ENCODE measurements at places on chromosomes 16 and 17. TPM values are rescaled to one million over a fixed set of nuclear protein-coding genes. Genes with fewer than 3 reads are reported as not detected.

GRCh38 chr17:46958041-46958591 is 20.9 kb downstream of the RPRML start:
- H3K4me1 ChIP-seq: peaks cover 6% of the 10 kb centered on the region
- H3K27ac ChIP-seq: no peak overlapping the region
- H3K27me3 ChIP-seq: peaks cover 5% of the 10 kb centered on the region
- DNase-seq: no peak
- H3K4me3 ChIP-seq: no peak overlapping the region
- peaks cover 2% of the 10 kb centered on the region for H3K36me3 ChIP-seq

DNA sequence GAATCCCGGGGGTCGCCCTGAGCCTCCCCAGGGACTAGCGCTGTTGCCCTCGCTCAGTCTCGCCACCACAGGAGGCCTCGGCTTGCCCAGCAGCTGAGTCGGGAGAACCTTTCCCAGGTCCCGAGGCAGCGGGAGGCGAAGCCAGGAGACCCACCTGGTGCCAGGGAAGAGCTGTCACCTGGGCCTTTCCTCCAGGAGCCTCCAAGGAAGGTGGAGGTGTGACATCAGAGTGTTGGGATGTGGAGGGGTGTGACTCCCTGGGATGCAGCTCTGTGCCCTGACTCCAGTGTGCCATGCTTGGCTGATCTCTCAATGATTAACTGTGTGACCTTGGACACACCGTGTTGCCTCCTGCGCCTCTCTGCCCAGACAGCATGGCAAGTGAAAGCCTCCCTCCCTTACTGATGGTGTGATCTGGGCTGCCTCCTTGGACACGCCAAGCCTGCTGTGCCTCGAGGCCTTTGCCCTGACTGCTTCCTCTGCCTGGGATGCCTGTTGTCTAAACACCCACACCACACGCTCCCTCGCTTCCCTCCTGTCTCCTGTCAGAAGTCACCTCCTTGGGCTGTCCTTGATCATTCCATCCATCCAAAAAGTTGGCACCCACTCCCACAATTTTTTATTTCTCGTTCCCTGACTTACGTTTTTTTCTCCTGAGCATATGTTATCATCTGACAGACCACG is 88.0 kb downstream of the CMIP start:
- H3K36me3 ChIP-seq: peaks cover 29% of the 10 kb centered on the region
- H3K4me1 ChIP-seq: peaks cover 28% of the 10 kb centered on the region
- peak overlapping the region; percentile 49 for H3K27ac ChIP-seq
- no peak for DNase-seq
- no peak overlapping the region for H3K4me3 ChIP-seq

DNA sequence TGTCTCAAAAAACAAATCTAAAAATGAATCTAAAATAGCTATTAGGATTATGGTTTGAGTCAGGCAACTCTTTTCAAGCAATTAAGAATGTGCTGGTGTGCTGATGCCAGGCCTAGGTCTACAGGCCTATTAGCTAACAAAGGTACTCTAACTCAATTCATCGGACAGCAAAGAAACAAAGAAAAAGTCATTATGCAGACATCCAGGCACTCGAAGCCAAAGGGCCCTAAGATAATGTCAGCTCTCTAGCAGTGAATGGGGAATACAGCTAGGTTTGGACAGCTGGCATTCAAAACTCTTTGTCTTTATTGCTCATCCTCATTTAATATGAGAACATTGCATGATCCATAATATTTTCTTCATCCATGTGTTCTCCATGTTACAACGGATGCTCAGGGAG is 108.5 kb downstream of the TMEM114 start:
- no peak overlapping the region for H3K4me3 ChIP-seq
- no peak for DNase-seq

DNA sequence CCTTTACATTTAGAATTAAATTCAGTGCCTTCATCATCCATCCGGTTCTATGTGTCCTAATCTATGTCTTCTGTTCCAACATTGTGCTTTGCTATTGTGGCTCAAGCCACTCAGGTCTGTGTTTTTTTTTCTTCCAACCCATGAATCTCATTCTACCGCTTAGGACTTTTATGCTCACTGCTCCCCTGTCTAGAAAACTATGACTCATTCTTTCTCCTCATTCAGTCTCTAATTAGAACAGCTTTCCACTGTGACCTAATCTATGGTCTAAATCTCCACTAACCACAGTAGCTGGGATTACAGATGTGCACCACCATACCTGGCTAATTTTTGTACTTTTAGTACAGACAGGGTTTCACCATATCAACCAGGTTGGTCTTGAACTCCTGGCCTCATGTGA is 418.7 kb downstream of the KCNJ2 start:
- H3K4me1 ChIP-seq: no peaks in the 10 kb centered on the region
- H3K27me3 ChIP-seq: no peaks in the 10 kb centered on the region
- H3K36me3 ChIP-seq: no peaks in the 10 kb centered on the region
- DNase-seq: no peak
- H3K4me3 ChIP-seq: no peak overlapping the region

- no peak for DNase-seq
- no peak overlapping the region for H3K27ac ChIP-seq
- no peaks in the 10 kb centered on the region for H3K4me1 ChIP-seq
These were observed 38.4 kb downstream of the ADAMTS18 start for GRCh38 chr16:77396461-77396860.

- no peaks in the 10 kb centered on the region for H3K36me3 ChIP-seq
- no peak overlapping the region for H3K27ac ChIP-seq
- no peak overlapping the region for H3K4me3 ChIP-seq
- peaks cover 2% of the 10 kb centered on the region for H3K27me3 ChIP-seq
These were observed 26.1 kb downstream of the CDH1 start for GRCh38 chr16:68762996-68763756.

DNA sequence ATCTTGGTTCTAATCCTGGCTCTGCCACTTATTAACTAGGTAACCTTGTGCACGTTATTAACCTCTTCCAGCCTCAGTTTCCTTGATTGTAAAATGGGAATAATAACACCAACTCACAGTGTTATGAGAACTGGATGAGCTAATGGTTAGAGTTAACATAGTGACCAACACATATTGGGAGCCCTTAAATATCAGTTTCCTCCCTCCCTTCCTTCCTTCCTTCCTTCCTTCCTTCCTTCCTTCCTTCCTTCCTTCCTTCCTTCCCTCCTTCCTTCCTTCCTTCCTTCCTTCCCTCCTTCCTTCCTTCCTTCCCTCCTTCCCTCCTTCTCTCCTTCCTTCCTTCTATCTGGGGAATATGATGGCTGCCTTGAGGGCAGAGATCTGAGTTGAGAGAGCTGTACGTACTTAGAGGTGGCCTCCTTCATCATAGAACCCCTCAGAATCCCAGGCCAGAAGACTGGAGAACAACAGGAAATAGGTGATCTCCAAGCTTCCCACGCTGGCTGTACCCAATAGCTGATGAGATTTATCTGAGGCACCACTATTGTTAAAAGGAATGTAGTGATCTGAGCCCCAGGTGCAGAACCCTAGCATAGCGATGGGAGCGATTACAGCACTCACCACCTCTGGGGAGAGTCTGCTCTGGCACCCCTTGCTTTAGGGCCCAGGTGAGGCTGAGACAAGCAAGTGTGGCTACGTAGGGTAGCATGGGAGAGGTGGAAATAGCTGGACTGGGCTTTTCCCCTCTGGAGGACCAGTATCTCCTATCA is 26.2 kb downstream of the CCR7 start:
- H3K27ac ChIP-seq: peak overlapping the region; percentile 93
- H3K4me3 ChIP-seq: no peak overlapping the region
- no peaks in the 10 kb centered on the region for H3K36me3 ChIP-seq
- no peak for DNase-seq
- H3K4me1 ChIP-seq: peaks cover 99% of the 10 kb centered on the region

- H3K36me3 ChIP-seq: peaks cover 58% of the 10 kb centered on the region
- peaks cover 9% of the 10 kb centered on the region for H3K4me1 ChIP-seq
- H3K27ac ChIP-seq: no peak overlapping the region
- H3K4me3 ChIP-seq: no peak overlapping the region
- H3K27me3 ChIP-seq: no peaks in the 10 kb centered on the region
These were observed 8.8 kb downstream of the ADAT1 start for GRCh38 chr16:75614066-75614897.

DNA sequence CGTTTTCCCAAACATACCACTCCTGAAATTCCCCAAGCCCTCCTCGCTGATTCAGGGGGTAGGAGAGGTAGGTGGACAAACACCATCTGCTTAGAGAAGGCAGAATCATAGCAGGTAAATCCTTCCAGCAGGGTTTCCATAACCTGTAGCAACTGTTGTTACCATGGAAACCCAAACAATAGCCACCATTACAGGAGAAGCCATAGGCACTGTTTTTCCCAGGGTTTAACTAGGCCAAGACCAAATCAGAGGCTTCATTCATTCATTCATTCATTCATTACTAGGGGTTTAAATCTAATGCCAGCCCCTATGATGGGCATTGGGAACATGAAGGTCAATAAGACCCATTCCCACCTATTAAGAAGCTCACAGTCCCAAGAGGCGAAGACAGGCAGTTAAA is 25.5 kb upstream of the CIITA start:
- H3K4me1 ChIP-seq: peaks cover 12% of the 10 kb centered on the region
- DNase-seq: no peak
- no peak overlapping the region for H3K27ac ChIP-seq
- H3K36me3 ChIP-seq: no peaks in the 10 kb centered on the region
- H3K27me3 ChIP-seq: peaks cover 25% of the 10 kb centered on the region

The FN3K gene
- 1.7 TPM for total RNA-seq

- H3K36me3 ChIP-seq: peaks cover 3% of the 10 kb centered on the region
- H3K27me3 ChIP-seq: peaks cover 4% of the 10 kb centered on the region
- no peak for DNase-seq
- H3K4me1 ChIP-seq: peaks cover 4% of the 10 kb centered on the region
These were observed 25.5 kb upstream of the RPH3AL start for GRCh38 chr17:378068-378467.

DNA sequence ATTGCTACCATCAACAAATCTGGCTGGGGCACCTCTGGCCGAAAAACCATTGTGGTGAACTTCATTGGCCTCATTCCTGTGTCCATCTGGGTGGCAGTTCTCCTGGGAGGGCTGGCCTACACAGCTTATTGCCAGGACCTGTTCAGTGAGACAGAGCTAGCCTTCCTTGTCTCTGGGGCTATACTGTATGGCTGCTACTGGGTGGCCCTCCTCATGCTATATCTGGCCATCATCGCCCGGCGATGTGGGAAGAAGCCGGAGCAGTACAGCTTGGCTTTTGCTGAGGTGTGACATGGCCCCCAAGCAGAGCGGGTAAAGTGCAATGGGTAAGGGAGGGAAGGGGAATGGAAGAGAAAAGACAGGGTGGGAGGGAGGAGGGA is 9.5 kb downstream of the HAS3 start:
- H3K4me1 ChIP-seq: peaks cover 8% of the 10 kb centered on the region
- no peak overlapping the region for H3K4me3 ChIP-seq

The NDRG4 gene
- total RNA-seq: not detected

GRCh38 chr16:30063278-30063892 is 2.2 kb upstream of the ALDOA start:
- peaks cover 40% of the 10 kb centered on the region for H3K36me3 ChIP-seq
- DNase-seq: no peak
- peaks cover 27% of the 10 kb centered on the region for H3K4me1 ChIP-seq
- no peaks in the 10 kb centered on the region for H3K27me3 ChIP-seq

DNA sequence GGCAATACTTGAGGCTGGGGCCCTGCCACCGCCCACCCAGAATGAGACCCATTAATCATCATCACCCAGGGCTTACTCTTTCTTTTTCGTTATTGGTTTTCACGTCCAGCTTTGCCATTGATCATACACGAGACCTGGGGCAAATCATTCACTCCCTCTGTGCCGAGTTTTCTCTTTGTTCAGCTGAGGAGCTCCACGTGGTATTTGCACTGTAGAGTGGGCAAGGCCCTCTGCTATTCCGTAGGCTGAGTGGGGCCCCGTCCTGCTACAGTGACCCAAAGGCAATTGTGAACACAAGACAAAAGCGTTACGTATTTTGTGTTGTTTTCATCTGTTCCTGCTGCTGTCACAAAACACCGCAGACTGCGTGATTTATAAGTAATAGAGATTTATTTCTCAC is 23.6 kb upstream of the CBX2 start:
- H3K4me1 ChIP-seq: peaks cover 2% of the 10 kb centered on the region
- H3K4me3 ChIP-seq: no peak overlapping the region
- H3K36me3 ChIP-seq: no peaks in the 10 kb centered on the region
- no peak for DNase-seq

DNA sequence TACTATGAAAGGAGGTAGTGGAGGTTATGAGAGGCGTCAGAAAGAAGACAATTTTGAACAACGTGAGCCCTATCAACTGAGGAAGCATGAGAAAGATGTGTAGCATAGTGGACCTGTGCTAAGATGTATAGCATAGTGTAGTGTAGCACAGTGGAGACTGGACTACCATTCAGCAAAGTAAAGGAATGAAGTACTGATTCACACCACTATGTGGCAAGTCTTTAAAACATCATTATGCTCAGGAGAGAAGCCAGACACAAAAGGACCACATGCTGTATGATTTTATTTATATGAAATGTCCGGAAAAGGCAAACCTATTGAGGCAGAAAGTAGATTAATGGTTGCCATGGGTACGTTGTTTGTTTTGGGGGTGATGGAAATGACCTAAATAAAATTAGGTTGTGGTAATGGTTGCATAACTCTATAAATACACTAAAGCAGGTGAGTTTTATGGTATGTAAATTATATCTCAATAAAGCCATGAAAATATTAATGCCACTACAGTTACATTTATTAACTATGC is 20.4 kb upstream of the XYLT1 start:
- no peaks in the 10 kb centered on the region for H3K4me1 ChIP-seq
- H3K27ac ChIP-seq: no peak overlapping the region
- DNase-seq: no peak

DNA sequence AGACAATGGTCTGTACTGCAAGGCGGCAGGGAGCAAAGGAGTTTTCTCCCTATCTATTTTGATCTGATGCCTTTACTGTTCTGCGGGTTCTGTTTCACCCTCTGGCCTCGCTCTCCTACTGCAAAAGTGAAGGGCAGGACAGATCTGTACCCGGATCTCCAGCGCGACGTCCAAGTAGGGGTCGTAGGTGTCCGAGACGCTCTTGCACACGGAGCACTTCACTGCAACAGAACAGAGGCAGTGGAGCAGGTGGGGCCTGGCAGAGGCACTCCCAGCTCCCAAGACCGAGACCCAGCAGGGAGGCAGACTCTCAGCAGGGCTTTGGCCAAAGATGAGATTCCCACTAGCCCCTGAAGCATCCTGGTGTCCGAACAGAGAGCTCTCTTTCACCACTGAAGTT is 19.8 kb downstream of the USP36 start:
- H3K4me1 ChIP-seq: peaks cover 68% of the 10 kb centered on the region
- H3K27ac ChIP-seq: peak overlapping the region; percentile 62
- no peak overlapping the region for H3K4me3 ChIP-seq
- H3K27me3 ChIP-seq: no peaks in the 10 kb centered on the region

- H3K4me1 ChIP-seq: no peaks in the 10 kb centered on the region
- peaks cover 4% of the 10 kb centered on the region for H3K27me3 ChIP-seq
- H3K27ac ChIP-seq: no peak overlapping the region
- H3K36me3 ChIP-seq: no peaks in the 10 kb centered on the region
- DNase-seq: no peak
These were observed 29.8 kb upstream of the RBBP6 start for GRCh38 chr16:24509536-24509935.
